ENCODE measurements at places on chromosomes 3 and 15.
A peak's percentile ranks its signal among the peaks of the same experiment; 100 is the strongest.

GRCh38 chr3:41693799-41694198 is 268.1 kb downstream of the ULK4 start:
- DNase-seq, result no peak

- DNase-seq, result peak; percentile 53
These were observed 200.0 kb upstream of the UBE2E2 start for GRCh38 chr3:23002836-23003732.

- no peak for DNase-seq
These were observed 67.9 kb upstream of the AKAP13 start for GRCh38 chr15:85312486-85312885.

GRCh38 chr3:183815951-183816475 is 9.4 kb downstream of the MAP6D1 start:
- DNase-seq, result no peak

GRCh38 chr3:181756645-181757297 is 45.0 kb downstream of the SOX2 start:
- DNase-seq, result no peak

- DNase-seq, result no peak
These were observed 55.7 kb upstream of the CHL1 start for GRCh38 chr3:140748-141330.

DNA sequence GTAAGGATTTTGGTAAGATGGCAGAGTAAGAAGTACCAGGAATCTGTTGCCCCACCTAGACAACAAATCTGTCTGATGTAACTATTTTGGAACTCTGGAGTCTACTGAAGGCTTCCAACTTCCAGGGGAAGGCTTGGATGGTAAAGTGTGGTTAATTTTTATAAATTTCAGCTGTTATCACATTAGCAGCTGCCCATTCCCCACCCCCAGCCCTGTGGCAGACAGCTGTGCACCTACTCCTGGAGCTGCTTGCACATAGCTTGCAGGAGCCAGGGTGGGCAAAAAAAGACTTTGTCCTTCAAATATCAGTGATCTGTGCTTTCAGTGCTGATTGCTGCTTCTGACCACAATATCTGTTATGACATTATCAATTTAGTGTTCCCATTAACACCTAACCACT is 47.4 kb downstream of the FRMD5 start:
- DNase-seq, result no peak

GRCh38 chr3:14439501-14440167 is 37.2 kb downstream of the SLC6A6 start:
- no peak for DNase-seq

DNA sequence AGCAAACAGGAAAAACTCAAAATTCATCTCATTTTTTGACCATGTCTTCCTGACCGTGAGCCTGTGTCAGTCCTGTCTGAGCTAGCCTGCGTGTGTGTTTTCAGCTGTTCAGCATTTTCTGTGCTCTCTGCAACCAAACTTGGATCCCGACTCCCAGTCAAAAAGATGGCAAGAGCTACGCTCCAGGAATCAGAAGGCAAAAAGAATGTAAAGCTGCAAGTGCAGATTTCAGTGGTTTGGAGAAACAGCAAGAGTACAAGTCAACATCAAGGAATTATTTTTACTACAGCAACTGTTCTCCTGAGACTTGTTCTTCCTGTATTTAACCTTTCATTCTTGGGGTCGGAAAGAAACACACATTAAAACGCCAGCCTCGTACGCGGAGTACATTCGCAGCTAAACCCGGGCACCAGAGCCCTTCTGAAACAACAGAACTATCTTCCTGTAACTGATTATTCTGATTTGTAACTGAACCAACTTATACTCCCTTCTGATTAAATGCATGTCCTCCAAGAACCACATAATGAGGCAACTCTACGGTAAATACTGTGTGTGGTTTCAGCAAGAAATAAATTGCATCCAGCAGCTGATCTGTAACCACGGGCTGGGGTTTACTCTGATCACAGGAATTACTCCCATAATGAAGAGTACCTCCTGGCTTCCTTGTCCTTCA is 107.4 kb downstream of the LRIG1 start:
- peak; percentile 71 for DNase-seq

GRCh38 chr3:25037049-25037547 is 391.0 kb upstream of the RARB start:
- DNase-seq, result peak; percentile 6

GRCh38 chr3:172982736-172983364 is 158.2 kb downstream of the SPATA16 start:
- no peak for DNase-seq

- no peak for DNase-seq
These were observed 74.5 kb upstream of the UBE2E2 start for GRCh38 chr3:23128655-23129054.

DNA sequence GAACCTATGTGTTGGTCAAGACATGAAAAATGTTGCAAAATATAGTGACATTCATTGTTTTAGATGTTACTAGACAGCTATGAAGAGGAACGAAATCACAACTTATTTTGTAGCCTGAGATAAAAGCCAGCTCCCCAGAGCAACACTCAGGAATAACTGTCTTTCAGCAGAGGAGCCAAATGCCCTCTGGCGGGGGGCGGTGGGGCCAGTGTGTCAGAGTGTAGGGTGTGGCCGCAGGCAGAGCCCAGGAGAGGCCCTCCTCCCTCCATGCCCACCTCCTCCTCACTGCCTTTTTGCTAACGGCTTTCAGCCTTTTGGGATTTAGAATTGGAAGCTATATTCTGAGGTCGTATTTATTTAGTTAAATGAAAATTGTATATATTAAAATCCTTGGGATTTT is 16.9 kb downstream of the APOD start:
- DNase-seq, result no peak

DNA sequence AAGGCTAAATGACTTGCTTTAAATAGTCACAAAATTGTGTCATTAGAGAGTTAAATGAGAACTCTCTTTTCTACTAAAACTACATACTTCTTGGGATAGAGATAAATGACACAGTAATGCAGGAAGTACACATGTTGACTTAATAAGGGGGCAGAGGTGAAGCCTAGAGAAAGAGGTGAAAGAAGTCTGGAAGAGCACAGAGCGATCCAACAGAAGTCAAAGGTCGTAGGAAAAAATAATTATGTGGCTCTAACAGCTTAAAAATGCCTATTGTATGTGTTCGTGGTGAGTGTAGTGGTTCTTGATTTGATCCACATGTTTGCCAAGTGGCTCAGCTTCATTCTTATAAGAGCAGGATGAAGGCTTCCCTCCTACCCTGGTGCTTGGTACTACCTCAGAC is 61.7 kb downstream of the TMEM212 start:
- DNase-seq, result no peak

- DNase-seq, result no peak
These were observed 775 bp downstream of the ARNT2 start for GRCh38 chr15:80404761-80405553.

- no peak for DNase-seq
These were observed 43.4 kb downstream of the DHX30 start for GRCh38 chr3:47846186-47846879.

- no peak for DNase-seq
These were observed 150.2 kb upstream of the CBLB start for GRCh38 chr3:106018929-106019550.

GRCh38 chr3:44418549-44418948 is 58.9 kb downstream of the ZNF445 start:
- DNase-seq, result no peak

DNA sequence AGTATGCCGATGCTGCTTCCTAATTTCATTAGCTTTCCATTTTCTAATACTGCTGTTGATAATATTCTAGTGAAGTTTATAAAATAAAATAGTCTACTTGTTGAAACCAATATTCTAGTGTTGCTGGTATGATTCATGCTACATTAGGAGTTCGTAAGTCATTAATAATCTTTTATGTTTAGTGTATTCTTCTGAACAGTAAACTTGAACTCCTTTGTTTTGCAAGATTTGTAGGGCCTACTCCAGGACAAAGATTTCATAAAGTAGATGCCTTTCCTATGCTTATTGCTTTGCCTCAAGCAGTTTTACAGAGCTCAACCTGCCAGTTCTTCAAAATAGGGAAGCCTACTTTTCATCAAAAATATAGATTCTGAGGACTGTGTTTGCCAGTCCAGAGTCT is 111.5 kb downstream of the RSRC1 start:
- no peak for DNase-seq

DNA sequence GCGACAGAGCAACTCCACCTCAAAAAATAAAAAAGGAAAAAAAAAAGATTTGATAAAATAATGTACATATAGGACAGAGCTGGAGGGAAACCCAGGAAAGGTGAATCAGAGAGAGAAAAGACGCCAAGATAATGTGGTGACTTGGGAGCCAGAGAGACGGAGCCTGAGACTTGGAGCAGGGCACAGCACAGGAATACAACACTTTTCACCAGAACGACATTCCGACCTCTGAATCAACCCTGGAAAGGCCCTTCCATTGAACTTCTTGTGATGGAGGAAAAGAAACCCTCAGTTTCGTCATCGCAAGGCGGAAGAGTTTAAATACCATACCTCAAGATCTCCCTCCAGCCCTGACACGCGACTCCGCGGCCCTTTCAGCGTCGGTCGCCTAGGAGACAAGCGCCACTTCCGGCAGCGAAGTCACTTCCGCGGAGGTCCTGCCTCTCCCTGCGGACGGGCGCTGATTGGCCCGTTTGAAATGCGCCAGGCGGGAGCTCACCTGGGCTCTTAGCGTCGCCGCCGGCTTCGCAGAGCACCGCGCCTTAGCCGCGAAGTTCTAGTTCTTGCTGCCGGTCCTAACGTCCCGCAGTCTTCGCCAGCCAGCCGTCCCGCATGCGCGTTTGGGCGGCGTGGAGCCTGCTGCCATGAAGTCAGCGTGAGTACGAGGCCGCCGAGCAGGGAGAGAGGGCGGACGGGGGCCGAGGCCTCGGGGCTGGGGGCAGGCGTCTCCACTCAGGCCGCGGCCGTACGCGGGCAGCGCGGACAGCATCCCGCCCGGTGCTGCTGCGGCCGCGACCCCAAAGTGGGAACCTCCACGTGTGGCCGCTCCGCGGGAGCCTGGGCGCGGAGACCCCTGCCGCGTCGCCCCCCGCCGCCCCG is at the start of gene KIF23:
KIF23 (plus strand) TSS at position 528 of the 879 bp plus-strand sequence; CDS start at position 645, 117 bp downstream.
- peak; percentile 66 for DNase-seq

GRCh38 chr3:50003216-50003615 is 63.3 kb downstream of the RBM6 start:
- peak; percentile 5 for DNase-seq

DNA sequence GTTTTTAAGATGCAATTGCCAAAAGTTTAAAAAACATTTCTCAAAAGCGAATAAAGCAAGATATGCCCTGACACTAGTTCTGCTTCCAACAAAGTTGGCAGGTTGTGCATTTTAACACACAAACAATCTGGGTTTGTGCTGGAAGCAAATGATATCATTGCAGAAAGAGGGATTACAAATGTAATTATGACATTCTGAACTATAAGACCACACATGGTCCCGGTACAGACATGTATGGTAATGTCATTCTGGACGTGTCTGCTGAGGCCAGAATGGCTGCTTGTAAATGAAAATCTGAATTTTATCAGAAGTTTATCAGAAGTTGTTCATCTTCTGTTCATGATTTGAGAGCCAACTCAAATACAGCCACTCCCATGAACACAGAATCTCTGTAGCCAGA is 10.7 kb downstream of the TMC3 start:
- no peak for DNase-seq

DNA sequence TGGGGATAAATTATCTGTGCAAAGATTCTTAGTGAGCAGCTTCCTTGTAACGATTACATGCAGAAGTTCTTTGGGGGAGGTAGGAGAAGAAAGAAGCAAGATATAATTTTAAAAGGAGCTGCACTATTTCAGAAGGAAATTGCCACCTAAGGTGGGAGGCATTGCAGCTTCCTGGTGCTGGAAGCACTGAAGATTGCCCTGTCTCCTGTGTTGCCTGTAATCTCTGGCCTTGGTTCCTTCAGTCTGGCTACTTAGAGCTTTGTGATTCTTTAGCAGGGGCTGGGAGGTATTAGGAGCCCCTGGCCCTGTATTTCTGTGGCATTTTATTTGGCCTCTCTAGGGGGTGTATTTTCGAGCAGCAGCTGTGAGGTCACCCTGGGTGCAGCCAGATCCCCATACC is 35.5 kb downstream of the CACNA2D3 start:
- DNase-seq, result no peak

GRCh38 chr15:91408476-91409076 is 308.5 kb downstream of the SV2B start:
- no peak for DNase-seq

- no peak for DNase-seq
These were observed 78.3 kb upstream of the POLG start for GRCh38 chr15:89412905-89413411.

GRCh38 chr3:165196577-165197480 is 645 bp upstream of the SLITRK3 start:
- no peak for DNase-seq

DNA sequence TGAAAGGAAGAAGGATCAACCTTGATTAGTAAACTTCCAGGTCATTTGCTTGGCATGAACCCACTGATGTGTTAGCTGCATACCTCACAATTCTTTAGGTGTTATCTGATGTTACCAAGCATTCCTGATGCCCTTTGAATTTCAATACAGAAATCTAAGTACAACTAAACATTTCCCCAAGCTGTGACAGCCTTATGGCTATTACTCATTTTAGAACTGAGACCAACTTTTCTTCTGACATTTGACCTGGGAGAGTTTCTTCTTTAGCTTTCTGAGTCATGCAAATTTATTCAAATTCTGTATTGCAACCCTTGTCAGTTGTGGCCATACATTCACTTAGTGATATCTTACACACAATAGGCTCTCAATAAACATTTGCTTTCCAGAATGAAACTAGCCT is 124.3 kb downstream of the TIGIT start:
- DNase-seq, result no peak

DNA sequence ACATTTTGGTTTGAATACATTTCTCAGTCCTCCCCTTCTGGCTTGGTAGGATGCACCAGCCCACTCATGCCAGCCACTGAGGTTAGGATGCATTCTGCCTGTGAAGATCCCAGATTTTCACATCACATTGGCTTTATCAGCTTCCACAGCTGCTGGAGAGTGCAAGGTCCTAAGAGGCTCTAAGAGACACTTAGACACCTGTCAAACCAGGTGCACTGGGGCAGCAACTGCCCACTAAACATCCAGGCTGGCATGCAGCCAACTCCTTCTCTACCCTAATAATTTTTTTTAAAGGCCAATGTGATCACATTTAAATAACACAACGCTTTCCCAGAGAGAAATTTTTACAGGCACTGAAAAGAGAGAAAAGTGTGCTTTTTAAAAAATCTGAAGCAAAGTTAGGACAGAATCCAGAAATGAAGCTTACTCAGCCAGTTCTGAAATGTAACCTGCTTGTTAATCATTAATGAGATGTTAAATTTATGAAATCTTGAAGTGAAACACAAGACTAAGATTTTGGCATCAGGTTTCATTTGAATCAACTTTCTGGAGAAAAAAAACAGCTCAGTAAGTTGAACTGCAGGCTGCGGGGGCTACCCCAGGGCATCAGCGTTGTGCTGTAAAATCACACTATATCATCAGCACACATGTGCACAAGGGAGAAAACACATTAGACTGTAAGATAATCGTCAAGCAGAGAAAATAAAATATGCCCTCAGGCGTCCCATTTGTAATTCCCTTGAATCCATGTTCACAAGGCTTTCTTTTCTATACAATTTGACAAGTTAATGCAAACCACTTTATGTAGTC is 312.9 kb downstream of the ZBBX start:
- DNase-seq, result no peak

DNA sequence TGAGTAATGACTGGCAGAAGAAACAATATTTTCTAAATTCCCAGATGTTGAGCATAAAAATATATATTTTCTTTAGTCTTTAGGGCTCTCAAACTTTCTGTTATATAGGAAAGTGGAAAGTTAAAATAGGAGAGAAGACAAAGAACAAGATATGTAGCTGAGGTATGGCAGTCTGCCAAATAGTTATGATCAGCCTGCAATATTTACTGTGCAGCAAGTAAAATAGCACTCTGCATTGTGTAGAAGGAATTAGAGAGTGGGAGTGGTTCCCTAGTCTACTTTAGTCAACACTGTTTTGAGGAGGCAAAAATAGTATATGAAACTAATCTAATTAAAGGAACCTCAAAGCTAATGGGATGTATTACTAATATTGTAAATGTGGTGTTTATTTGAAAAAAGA is 978.1 kb upstream of the ALCAM start:
- DNase-seq, result no peak

All from skeletal muscle cell (primary cell).